ENCODE measurements at places on chromosomes 1 and 21.
A peak's percentile ranks its signal among the peaks of the same experiment; 100 is the strongest.

- no peak for DNase-seq
Measured at GRCh38 chr1:220952961-220953643, 73.9 kb downstream of the HLX start.

GRCh38 chr1:150979092-150980056 is 2.7 kb upstream of the ANXA9 start:
- peak; percentile 79 for DNase-seq

DNA sequence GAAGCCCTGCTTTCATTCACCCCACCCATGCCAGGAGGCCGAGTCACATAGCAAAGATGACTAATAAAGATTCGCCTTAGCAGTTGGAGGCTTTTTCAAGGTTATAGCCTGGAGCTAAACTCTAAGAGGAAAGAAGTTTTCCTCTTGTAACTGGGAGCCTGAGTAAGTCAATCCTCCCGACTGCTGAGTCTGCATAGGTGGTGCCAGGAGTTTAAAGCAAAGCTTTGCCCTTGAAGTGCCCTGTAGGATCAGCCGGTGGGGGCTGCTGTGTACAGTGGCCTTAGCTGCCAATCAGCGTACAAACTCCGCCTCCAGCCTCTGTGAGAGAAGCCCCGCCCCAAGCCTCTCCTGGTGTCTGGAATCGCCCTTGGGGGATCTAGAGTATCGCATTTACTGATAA is 147.5 kb upstream of the SPATA6 start:
- no peak for DNase-seq

- no peak for DNase-seq
Measured at GRCh38 chr1:21332554-21333311, 42.5 kb upstream of the ECE1 start.

- no peak for DNase-seq
Measured at GRCh38 chr1:74592580-74593355, 80.4 kb upstream of the LRRC53 start.

DNA sequence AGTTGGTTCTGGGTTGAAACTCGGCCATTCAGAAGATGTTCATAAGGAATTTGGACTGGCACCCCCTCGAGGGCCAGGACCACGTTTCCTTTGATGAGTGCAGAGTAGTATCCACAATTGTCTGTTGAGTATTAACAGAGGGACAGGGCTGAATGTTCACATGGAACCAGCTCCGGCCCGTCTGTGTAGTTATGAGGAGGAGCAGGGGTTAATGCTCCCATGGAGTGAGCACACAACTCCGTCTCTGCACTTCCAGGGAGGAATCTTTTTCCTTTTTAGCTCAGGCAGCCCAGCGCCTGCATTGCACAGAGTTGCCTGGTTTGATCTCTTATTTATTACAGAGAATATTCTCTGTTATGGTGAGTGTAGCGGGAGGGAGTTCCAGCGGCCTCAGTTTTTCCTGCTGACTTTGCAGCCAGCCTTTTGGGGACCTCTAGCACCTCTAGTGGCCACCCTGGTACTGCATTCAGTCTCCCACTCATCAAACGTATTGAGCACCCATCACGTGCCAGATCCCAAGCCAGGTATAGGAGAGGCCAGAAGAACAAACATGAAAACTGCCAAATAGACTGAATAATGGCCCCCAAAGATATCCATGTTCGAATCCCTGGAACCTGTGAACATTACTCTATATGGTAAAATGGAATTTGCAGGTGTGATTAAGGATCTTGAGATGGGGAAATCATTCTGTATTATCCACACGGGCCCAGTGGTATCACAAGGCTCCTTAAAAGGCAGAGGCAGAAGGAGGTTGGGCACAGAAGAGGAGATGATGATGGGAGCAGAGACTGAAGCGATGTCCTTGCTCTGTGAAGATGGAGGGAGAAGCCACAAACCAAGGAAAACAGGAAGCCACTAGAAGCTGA is 167.7 kb upstream of the CSF3R start:
- peak; percentile 66 for DNase-seq

DNA sequence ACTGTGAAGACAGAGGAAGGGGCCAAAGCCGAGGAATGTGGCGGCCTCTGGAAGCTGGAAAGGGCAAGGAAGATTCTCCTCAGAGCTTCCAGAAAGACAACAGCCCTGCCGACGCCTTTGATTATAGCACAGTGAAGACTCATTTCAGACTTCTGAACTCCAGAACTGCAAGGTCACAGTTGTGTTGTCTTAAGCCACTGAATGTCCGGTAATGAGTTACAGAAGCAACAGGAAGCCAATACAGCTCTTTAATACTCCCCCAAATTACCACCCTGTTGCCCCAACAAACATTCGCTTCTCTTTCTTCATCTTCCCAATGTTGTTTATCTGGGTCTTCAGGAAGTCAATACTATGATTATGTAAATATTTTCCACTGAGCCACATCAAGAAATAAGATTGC is 44.0 kb downstream of the ETS2 start:
- DNase-seq = no peak

- no peak for DNase-seq
Measured at GRCh38 chr1:67748630-67749029, 63.6 kb downstream of the GADD45A start.

DNA sequence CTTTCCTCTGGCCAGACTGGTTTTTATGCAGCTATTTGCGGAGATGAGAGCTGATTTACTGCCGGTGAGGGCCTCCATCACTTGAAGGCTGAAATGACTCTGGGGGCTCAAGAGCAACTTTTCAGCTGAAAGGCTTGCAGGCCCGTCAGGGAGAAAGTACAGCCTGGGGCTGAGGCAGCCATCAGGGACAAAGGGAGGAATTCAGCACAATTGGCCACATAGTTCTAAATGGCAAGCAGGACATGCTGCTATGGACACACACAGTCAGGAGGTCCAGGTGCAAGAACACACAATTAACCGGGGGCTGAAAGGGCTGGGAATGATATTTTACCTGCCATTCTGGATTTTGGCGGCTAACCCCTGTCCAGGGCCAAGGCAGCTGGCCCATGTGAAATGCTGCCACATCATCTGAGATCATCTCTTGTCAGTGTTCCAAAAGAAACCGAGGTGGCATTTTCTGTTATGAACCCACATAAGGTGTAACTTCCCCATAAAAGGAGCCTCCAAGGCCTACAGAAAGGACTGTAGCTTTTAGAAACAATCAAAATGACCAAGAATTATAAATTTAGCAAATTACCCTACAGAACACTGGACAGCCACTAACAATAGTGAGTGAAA is 58.2 kb downstream of the LMX1A start:
- DNase-seq = no peak

- DNase-seq = no peak
Measured at GRCh38 chr1:198108636-198109370, 48.0 kb upstream of the NEK7 start.

- no peak for DNase-seq
Measured at GRCh38 chr1:61247051-61247825, 164.9 kb downstream of the NFIA start.

GRCh38 chr1:204307334-204307883 is 52.3 kb downstream of the PLEKHA6 start:
- peak; percentile 29 for DNase-seq

GRCh38 chr1:64703600-64703999 is 41.3 kb upstream of the RAVER2 start:
- DNase-seq = no peak

DNA sequence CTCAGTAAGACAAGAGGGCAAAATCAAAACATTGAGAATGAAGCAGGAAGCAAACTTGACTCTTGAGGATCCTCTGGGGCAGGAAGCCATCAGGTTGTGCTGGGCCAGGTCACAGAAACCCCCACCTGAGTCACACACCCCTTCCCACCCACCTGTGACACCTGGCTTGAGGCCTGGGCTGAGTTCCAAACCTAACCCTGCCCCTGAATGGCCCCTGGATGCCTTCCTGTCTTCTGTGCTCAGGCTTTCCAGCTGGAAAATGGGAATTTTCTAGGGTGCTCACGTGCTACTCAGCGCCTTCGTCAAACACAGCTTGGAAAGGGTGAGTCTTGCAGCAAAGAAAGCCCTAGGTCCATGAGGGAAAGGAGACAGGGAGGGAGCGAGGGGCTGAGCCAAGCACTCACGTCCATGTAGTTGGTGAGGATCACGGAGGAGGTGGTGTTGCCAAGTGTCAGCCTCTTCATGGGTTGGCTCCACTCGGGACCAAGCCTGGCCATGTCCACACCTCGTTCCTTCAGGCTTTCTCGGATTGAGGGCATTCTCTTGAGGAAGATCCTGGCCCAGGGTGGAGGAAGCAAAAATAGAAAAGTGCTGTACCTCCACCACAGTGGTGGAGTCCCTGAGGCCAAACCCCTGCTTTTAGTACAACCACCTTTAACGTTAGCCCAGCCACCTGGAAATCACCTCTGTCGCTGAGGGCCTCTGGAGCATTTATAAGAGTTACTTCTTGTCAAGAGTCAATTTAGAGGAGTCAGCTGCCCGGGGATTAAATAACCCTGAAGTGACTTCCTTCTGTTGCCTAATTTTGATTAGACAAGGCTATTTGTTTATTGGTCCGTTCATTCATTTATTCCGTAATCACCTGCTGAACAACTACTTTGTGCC is 4.3 kb downstream of the REN start:
- DNase-seq = no peak

DNA sequence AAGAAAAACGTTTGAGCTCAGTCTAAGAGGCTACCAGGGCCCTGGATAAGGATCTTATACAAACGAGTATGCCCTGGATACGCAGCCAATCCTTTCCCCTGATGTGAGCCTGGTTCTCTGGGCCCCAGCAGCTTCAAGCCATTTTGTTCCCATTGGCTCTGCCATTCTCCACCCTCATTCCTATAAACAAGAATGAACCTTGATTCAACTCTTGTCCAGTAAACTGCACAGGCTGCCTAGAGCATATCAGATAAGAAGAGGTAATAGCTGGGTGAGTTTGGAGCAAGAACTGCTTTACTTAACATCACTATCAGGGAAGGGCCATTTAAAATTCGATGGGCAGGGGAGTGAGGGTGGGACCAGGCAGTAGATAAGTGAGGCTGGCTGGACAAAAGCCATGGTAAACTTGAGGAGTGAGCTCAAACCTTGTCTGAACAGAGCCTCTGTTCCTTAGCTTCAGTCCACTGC is 11.3 kb downstream of the BTG2 start:
- DNase-seq = no peak

- no peak for DNase-seq
Measured at GRCh38 chr1:175363031-175363430, 170.5 kb upstream of the KIAA0040 start.

- no peak for DNase-seq
Measured at GRCh38 chr1:19577036-19577435, 67.1 kb upstream of the NBL1 start.

GRCh38 chr1:230516889-230517288 is 90.8 kb upstream of the PGBD5 start:
- DNase-seq = no peak

- DNase-seq = no peak
Measured at GRCh38 chr1:48681476-48682305, 95.0 kb downstream of the BEND5 start.

DNA sequence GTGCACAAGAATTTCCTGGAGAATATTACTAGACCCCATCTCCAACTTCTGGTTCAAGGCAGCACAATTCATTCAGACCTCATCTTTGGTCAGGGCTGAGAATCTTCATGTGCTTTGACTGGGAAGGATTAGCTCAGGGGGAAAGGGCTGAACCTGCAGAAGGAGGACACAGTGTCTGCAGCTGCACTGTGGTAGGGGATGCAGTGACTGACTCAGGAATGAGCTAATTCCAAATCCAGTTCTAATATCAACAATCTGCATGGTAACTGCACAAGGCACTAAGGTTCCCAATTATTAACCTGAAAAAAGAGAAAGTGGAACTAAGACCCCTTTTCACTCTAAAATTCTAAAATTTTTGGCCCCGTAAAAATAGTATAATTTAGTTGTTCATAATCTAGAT is 31.6 kb downstream of the TTLL7 start:
- no peak for DNase-seq

- no peak for DNase-seq
Measured at GRCh38 chr1:50611675-50612074, 188.4 kb upstream of the DMRTA2 start.

- no peak for DNase-seq
Measured at GRCh38 chr1:50846224-50846839, 113.7 kb downstream of the FAF1 start.

GRCh38 chr1:3221112-3222041 is 152.4 kb downstream of the PRDM16 start:
- no peak for DNase-seq

DNA sequence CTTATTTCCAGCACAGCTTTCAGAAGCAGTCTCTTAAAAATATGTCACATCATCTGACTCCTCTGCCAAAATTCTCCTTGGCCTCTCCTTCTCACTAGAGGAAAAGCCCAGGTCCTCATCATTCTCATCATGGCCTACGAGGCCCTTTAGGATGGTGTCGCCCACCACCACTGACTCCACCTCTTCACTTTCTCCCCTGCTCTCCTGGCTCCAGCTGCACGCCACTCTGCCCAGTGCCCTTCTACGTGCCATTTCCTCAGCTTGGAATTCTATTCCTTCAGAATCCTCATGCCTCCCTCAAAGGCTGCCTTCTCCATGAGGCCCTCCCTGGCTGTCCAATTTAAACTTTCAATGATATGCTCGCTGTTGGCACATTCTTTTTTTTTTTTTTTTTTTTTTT is 25.3 kb upstream of the BTG2 start:
- DNase-seq = no peak

GRCh38 chr21:41774467-41775148 is 7.8 kb upstream of the RIPK4 start:
- DNase-seq = no peak

- DNase-seq = no peak
Measured at GRCh38 chr1:5939271-5940170, 52.7 kb downstream of the NPHP4 start.

DNA sequence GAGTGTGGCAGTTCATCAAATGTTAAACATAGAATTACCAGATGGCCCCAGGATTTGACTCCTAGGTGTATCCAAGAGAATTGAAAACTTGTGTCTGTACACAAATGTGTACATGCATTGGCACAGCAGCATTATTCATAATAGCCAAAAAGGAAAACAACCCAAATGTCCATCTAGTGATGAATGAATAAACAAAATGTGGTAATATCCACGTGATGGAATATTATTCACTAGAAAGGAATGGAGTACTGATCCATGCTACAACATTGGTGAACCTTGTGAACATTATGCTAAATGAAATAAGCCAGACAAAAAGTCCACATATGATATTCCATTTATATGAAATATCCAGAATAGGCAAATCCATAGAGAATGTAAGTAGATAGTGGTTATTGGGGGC is 77.7 kb downstream of the RAVER2 start:
- no peak for DNase-seq

DNA sequence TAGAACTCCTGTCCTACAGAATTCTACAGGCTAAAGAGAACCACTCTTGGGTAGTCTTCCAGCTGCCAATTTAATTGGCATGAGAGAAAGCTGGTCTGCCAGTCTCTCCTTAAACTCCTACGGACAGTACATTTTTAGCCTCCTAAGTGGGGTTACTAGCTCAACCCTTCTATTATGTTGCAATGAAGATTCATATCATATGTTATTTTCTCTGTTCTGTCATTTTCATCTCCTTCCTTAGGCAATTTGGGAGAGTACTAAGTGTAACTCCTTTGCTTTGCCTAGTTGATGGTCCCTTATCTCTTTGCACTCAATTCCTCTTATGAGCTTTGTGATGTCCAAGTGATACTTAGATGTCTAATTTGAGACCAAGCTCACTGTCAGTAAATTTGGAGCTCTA is 14.0 kb downstream of the GNAT2 start:
- DNase-seq = no peak

GRCh38 chr1:110186558-110186957 is 23.6 kb upstream of the KCNC4 start:
- DNase-seq = no peak

- DNase-seq = no peak
Measured at GRCh38 chr1:184212649-184213314, 161.3 kb downstream of the TSEN15 start.

All from caudate nucleus (tissue), 63 donors.